ENCODE measurements at places on chromosomes 5 and 9.

DNA sequence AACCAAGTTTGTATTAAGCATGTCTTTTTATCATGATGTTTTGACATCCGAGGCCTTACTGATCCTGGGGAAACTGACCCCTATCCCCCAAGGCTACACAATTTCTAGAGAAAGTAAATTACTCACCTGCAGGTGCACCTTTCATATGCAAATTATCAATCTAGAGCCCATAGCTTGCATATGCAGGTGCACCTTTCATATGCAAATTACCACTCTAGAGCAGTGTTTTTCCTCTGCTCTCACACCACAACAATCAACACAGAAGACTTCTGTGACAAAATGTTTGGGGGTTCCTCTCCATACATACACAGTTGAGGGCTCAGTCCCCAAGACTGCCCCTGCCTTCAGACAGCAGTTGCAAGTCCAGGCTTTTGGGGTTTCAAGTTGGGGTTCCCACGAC lies 203.7 kb upstream of the RORB start:
- DNase-seq = no peak

DNA sequence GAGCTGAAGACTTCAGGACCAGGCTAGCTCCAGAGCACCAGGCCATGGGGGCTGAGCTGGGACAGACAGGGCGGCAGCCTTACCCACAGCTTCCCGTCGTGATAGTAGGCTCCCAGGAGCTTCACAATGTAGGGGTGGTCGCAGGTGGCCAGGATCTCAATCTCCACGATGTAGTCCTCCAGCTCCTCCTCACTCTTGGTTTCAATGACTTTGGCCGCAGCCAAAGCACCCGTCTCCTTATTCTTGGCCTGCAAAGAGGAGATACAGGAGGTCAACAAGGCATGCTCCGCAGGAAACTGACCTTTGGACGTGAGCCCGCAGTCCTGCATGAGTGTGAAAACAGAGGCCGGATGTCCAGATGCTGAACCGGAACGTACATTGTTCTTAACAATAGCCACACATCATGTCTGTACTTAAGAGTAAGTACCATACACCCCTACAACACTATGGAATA lies 31.5 kb downstream of the STK10 start:
- DNase-seq = no peak

GRCh38 chr9:103474156-103474555 lies 479.0 kb downstream of the CYLC2 start:
- no peak for DNase-seq

DNA sequence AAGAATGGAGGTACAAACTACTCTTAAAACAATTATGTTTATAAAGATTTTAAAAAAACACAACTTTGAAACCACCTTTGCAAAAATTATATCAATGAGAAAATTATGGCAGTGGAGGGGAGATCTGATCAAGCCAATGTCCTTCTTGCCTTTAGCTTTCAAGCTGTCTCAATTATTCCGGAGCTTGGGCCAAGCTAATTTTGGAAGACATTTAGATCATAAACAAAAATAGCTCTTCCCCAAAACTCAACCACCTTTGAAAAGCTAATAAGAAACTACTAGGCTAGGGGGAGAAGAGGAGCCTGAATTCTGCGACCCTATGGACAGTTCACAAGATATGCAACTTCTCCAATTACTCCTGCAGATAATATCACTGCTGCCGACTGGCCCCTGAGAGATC lies 263.3 kb downstream of the ICE1 start:
- no peak for DNase-seq

GRCh38 chr9:87766697-87767096 lies 40.8 kb downstream of the CTSL start:
- no peak for DNase-seq

DNA sequence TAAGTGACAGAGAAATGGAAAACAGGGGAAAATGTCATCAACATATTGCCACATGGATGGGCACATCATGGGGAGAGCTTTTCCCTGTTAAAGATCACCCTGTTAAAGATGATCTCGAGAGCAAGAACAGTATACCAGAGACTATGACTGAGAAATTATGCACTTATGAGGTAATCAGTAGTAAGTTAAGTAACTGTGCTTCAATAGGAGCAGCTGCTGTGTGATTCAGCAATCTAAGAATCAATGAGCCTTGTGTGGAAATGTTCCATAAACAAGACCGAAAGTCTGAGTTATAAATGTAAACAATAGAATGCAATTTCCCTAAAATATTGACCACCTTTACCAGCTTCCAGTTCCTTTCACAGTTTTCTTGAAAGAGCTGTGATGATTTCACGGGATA lies 582.3 kb downstream of the CAAP1 start:
- no peak for DNase-seq

DNA sequence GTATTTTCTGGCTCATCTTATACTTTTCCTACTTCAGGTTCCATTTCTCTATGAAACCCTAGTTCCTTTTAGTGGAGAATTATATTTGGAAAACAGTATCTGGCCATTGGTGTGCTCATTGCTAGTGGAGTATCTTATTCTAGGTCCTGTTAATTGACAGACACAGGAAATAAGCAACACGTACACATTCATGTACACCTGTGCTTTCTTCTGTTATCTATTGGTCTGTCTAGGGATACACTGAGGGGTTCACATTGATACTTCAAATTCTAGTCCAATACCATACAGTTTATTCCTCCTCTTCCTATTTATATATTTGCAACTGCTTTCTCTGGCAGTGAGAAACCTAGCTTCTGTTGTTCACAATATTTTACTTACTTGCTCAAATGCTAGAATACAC lies 110.2 kb downstream of the FER start:
- no peak for DNase-seq

GRCh38 chr5:72837524-72838096 lies 21.1 kb downstream of the TNPO1 start:
- no peak for DNase-seq

DNA sequence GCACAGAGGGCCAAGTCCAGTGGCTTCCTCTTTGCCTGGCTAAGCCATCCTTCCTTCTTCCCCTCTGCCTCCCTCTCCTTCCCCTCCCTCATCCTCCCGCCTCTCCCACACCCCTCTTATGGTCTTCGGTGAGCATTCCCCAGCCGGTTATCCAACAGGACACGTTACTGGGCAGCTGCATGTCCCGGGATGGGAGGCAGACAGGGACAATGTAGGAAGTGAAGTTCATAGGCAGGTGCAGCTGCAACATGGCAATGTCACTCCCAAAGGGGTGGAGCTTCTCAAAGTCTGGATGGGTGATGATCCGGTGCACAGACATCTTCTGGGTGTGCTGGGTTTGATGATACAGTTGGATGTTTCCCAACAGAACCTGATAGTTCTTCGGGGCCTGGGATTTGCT lies 71.4 kb upstream of the SPTLC1 start:
- DNase-seq = no peak

DNA sequence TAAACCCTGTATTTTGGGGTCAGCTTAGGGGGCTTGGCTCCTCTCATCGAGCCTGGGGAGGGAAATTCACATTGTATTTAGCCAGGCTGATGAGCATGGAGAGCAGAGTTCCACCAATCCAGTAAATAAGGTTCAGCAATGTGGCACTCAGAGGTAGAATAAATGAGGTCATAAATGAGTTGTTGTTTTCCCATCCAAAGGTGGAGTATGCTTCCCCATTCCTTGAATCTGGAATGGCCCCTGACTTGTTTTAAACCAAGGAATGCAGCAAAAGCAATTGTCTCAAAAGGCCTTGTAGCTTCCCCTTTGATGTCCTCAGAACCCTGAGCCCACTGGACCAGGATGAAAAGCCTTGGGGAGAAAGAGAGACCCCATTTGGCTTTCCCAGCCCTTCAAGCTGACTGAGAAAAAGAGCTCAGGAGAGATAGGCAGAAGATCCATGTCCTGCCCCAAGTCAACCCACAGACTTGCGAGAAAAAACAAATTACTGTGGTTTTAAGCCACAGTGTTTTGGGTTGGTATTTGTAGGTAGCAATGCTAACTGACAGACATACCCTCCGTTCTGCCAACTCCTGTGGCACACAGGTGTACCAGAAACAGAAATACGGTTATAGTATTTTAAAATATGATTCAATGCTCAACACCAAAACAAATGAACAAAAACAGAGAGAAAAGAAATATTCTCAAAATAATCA lies 566.0 kb upstream of the DMAC1 start:
- no peak for DNase-seq

GRCh38 chr9:73536403-73536802 lies 384.7 kb downstream of the ANXA1 start:
- no peak for DNase-seq

DNA sequence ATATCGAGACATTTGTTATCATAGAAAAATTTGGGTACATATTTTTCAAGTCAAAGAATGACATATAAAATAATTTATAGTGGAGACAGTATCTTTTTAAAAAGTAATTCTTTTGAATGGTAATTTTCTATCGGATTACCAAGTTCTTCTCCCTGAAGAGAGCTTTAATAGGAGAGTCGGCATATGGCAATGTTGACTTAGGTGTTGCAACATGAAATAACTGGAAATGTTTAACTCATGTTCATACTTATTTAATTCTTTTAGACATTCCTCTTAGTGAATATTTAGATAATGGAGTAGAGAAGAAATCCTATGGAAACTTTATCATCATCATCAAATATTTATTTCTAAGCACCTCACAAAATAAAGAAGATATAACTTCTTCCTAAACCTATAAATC lies 118.2 kb upstream of the CTNND2 start:
- no peak for DNase-seq

- DNase-seq = peak; percentile 56
These were observed 173.4 kb downstream of the NR3C1 start for GRCh38 chr5:143229896-143230675.

DNA sequence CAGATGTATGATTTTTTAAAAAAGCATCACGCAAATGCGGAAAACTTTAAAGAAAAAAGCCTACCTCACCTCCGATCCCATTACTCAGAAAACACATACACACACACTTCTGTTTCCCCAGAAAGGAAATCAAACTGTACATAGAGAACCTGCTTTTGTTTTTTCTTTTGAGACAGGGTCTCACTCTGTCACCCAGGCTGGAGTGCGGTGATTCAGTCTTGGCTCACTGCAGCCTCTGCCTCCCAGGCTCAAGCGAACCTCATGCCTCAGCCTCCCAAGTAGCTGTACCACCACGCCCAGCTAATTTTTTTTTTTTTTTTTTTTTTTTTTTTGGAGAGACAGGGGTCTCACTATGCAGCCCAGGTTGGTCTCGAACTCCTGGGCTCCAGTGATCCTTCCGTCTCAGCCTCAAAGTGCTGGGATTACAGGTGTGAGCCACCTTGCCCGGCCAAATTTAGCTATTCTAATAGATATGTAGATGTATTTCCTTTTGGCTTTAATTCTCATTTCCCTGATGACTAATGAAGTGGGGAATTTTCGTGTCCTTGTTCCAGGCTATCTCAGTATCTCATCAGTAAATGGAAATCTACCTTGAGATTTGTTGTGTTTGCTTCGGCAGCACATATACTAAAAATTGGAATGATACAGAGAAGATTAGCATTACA lies 25.7 kb upstream of the EEIG1 start:
- DNase-seq = no peak

GRCh38 chr5:84259283-84260045 lies 125.2 kb downstream of the EDIL3 start:
- no peak for DNase-seq

DNA sequence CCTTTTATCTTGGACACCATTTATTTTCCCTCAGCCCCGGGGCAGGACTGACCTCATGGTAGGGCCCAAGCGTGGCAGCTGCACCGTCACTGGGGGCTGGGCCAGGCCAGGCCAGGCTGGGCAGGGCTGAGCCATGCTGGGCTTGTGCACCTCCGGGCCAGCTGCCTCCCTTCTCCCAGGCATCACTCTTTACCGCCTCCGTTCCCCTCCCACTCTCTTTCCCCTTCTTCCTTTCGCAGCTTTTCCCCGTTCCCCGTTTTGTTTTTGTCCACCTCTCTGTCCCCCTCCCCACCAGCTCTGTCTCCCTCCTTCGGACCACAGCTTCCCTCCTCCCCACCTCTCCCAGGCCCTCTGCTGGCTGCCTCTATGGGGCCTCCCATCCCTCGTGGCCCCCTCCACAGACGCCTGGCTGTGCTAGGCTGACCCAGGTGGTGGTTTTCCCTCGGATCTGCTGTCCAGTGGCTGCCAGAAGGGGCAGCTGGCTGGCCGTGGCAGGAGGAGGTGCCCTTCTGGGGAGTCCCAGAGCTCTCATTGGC lies 17.9 kb downstream of the FGF18 start:
- DNase-seq = no peak

GRCh38 chr9:137435980-137436760 lies 5.0 kb downstream of the ENTPD8 start:
- no peak for DNase-seq

DNA sequence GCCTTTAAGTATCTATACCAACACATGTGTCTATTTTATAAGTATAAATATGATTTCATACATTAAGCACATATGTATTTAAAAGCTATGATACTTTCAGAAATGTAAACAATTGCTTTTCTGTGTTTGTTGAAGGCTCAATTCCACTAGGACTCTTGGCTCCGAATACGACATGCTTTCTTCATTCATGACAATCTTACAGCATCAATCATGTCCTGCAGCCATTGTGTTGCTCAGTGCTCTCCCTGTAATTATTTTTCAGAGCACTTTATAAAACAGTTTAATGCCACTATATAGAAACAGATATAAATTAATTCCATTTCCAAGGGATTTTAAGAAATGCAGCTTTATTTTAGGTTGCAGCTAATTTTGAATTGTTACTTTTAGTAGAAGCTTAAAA lies 167.3 kb downstream of the TAF11L14 start:
- DNase-seq = no peak
